ENCODE measurements at places on chromosomes 12 and 14.

GRCh38 chr12:112096070-112096469 is 12.5 kb downstream of the NAA25 start:
- DNase-seq, result no peak

GRCh38 chr12:53069621-53070410 is 9.4 kb downstream of the SPRYD3 start:
- DNase-seq, result no peak

DNA sequence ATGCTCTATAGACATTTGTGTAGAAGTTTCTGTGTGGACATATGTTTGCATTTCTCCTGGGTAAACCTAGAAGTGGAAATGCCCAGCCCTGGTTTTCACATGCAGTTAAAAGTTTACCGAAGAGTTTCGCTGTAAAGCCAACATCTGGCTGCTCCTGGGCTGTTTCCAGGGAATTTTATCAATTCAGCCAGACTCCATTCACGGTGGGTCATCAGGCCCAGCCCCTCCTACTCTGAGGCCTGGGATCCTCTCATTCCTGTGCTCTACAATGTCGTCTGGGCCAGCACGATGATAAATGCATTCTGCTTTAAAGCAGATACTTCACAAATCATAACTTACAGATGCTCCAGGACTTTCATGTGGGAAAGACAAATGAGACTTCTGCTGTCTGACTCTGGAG is 7.1 kb downstream of the NUAK1 start:
- DNase-seq, result no peak

DNA sequence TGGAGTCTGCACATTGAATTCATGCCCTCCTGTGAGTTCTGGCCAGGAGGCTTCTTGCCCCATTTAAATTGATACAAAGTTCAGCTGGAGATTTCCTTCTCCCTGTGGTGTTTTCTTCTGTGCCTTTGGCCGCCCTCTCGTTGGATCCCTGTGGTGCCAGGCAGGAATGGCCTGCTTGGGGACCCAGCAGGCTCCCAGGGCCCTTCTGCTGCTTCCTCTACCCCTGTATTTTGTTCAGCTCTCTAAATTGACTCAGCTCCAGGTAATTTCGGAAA is 197.2 kb downstream of the FOXA1 start:
- DNase-seq, result no peak

GRCh38 chr12:3107071-3107583 is 29.9 kb downstream of the TSPAN9 start:
- DNase-seq, result no peak

DNA sequence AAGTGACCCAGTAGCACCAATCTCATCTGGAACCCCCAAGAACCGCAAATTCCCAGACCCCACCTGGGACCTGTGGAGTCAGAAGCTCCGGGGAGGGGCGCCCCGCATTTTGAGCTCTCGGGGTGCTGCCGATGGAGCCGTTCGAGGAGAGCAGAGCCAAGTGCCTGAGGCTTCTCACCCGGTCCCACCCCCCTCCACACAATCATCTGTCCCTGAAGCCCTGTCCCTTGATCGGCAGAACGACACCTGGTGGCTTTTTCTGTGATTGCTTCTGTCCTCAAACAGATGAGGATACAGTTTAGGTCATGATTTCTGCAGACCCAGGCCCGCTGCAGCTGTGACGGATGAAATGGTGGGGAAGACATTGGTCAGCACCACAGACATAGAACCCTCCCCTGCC is 74.7 kb downstream of the NOC4L start:
- no peak for DNase-seq

DNA sequence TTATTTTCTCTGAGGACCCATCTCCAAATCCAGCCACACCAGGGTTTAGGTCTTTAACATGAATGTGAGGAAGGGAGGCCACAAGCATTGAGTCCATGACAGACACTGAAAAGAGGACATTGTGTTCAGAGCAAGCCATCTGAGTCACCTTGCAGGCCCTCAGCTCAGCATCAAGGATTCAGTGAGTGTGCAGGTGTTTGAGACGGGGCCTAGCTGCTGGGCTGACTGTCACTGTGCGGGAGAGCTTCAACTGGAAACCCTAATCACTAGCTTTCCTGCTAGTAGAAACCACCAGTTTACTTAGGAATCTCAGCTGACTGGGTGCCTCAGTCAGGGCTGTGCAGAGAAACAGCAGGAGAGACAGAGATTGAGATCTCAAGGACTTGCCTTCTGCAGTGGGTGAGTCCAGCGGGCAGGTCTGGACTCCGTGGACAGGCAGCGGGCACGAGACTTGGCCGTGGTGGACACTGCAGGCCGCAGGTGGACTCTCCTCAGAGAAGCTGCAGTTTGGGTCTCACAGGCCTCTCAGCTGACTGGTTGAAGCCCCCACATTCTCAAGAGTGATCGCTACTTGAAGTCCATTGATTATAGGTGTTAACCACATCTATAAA is 86.1 kb upstream of the DYNC1H1 start:
- DNase-seq, result no peak

DNA sequence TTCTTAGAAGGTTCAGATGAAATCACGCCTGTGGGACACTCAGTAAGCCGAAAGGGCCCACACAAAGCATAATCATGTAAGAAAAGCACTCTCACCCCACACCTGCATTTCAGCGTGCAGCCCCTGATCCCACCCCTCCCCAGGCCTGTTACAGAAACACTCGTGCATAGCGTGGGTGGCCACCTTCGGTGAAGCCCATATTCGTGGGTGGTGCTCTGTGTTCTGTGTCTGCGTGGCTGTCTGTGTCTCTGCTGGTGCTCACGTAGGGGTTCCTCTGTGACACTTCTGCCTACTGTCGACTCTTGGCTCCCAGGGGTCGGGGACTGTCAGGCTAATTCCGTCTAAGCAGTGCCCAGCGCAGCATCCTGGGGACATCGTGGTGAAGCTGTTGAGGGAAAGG is 74.0 kb downstream of the B4GALNT3 start:
- DNase-seq, result no peak

DNA sequence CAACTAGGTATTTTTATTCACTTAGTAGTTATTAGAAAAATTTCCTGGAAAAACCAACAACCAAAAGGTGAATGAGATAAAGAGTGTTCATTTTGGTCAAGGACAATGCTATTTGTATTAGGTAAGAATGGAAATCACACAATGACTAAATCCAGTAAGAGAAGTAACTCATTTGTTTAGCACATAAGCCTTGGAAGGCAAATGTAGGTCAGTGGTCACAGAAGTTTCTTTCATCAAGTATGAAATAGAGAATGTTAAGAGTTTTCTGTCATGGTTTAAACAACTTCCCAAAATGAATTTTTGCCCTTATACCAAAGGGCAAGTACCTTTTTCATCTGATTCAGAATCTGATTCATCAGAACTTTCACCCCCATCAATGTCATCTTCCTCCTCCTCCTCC is 101.7 kb downstream of the KIF21A start:
- no peak for DNase-seq

DNA sequence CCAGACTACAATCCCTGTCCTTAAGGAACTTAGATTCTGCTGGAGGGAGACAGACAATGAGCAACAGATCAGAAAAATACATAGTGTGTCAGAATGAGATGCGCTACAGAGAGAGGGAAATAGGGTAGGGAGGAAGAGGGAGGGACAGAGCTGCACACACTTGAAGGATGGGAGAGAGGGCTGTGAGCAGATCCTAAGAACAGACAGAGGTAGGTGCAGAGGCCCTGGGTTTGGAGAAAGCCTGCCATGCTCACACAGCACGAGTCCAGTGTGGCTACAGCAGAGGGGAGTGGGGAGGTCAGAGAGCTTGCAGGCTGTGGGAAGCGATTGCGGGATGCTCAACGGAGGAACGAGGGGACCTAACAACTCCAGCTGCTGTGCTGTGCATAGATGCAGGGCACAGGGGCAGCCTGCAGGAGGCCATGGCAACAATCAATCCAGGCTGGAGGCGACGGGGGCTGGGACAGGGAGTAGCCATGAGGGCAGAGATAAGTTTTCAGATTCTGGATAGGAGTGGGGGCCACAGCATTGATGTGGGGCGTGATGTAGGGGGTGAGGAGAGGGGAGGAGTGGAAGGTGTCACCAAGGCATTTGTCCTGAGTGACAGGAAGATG is 20.7 kb downstream of the FAIM2 start:
- no peak for DNase-seq

- DNase-seq, result no peak
Observed at GRCh38 chr12:12985817-12986408, 14.2 kb downstream of the HEBP1 start.

- no peak for DNase-seq
Observed at GRCh38 chr14:79530555-79530954, 680.7 kb downstream of the DIO2 start.

DNA sequence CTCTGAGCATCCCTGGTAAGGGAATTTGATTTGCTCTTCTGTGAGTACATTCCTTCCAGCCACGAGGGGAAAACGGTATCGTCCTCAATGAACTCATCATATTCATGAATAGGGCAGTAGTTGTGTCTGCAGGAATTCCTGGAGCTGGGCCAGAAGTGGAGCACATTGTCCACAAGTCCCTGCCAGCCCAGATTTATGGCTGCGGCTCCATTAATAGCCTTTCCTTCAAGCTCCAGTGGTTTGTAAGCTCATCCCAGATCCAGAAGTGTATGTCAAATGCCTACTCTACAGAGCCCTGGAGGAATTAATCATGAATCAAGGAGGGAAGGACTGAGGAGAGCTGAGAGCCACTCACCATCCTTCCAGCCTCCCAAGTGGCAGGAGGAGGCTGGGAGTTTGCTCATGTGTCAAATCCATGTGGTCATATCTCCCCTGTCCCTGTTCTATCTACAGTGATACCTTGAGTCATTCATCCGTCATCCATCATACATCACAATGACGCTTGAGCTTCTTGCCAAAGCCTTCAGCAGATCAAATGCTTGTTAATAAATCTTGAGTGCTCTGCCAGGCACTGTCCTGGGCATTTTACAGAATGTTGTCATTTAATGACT is 65.5 kb downstream of the SVOP start:
- no peak for DNase-seq

GRCh38 chr14:96592591-96593386 is 90.6 kb downstream of the PAPOLA start:
- peak; percentile 26 for DNase-seq

GRCh38 chr14:71487449-71487848 is 444.8 kb upstream of the RGS6 start:
- DNase-seq, result no peak

DNA sequence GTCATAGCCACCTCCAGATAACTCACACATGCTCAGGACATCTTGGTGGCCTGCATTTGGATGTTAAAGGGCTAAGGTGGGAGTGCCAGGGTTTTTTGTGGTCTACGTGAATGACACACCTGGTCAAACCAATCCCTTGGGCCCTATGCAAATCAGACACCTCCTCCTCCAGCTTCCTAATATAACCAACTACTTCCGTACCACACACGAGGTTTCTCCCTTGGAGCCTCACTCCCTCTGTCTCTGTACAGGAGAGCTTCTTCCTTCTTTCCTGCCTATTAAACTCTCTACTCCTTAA is 19.6 kb downstream of the APOBEC1 start:
- DNase-seq, result no peak

DNA sequence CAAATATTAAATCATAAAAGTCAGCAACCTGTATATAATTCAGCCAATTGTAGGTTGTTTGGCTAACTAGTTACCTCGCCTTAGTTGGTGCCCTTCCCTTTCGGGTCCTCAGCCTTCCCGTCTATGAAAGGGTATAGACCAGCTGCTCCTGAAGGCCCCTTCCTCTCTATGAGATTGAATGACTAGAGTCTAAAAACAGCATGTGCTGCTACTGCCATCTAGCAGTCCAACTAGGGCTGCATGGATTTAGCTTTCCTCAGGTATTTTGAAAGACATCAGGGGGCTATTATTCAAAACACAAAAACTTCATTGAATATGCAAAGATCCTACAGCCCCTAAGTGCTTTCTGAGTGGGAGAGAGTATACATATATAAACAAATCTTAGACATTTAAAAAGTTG is 37.0 kb upstream of the TMEM263 start:
- no peak for DNase-seq

DNA sequence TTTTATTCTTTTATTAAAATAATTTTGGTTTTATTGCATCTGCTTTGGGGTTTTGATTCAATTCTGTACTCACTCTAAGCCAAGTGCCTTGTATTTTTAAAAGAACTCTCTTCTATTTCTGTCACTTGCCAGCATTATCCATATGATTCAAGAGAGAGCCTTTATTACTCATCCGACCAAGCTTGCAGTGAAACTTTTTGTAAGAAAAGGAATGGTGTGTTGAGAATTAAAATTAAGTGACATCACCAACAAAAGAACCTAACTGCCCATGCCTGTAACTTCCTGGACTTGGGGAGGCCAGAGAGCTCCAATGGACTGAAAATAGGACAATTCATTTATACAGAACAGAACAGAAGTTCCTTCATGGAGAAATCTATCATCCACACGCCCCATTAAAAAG is 52.1 kb downstream of the GALNT4 start:
- DNase-seq, result no peak

DNA sequence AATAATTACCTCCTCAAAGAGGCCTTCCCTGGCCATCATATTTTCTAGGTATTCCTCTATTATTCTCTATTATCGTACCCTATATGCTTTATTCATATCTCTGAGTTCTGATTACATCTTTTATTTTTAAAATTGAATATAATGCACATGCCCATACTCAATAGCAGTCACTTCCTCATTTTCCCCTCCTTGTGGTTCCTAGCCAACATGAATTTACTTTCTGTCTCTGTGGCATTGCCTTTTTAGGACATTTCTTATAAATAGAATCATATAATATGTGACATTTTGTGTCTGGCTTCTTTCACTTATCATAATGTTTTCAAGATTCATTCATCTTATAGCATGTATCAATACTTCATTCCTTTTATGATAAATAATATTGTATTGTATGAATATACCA is 74.4 kb upstream of the TRHDE start:
- DNase-seq, result no peak

DNA sequence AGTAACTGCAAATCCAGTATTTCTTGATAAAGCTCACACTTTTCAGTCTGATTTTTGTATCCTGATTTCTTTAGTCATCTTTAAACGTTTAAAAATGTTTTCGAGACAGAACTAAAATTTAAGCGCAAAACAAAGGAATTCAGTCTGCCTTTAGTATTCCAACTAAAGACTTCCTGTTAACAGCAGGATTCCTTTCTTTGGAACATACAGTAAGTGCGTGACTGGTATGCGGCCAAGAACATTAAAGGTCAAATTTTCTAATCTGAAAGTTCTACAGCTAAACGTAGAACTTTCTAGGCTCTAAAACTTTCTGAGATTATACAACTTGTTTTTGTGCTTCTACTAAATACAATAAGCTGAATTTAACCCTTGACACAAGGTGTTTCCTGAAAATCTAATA is 9.9 kb downstream of the SAV1 start:
- no peak for DNase-seq

DNA sequence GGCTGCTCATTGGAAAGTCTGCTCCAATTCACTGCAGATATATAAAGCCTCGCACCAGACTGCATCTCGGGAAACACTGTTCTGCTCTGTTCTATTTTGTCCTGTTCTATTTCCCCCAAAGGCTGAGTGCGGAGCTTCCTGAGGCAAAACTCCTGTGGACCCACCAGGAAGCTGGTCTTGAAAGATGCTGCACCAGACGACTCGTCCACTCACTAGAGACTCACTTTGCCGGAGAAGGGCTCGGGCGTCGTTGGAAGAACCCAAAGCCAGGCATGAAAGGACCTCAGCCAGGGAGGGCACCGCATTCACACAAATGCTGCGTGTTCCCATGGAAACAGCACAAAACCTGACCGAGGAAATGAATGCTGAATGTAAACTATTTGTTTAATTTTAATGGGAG is 331.2 kb upstream of the SFSWAP start:
- DNase-seq, result no peak
